Activated T-cell treated with anti-CD3 and anti-CD28 coated beads, Interleukin-2, amount 50 U/mL, for 72 hours (primary cell): ENCODE measurements at places on chromosomes 4 and X.
A peak's percentile ranks its signal among the peaks of the same experiment; 100 is the strongest.

- DNase-seq, result no peak
Measured at GRCh38 chr4:7867191-7867590, 72.5 kb downstream of the AFAP1 start.

DNA sequence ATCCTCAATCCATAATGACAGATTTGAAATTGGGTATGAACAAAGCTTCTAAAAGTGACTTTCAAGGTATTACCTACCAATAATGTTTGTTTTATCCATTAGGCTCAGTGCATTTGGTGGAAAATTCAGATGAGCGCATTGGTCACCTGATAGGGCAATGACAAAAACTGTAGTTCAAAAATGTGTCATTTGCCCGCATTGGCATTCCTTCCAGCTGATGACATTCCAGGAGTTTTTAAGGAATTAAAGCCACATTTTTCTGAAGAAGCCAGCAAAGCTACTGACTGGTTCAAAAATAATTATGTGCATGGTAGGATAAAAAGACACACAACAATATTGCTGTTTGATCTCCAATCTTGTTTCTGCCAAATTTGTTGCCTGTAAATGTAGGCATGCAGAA, 473.4 kb upstream of the CPEB2 start:
- no peak for DNase-seq

- DNase-seq, result no peak
Measured at GRCh38 chrX:8726031-8726652, 5.8 kb downstream of the ANOS1 start.

GRCh38 chr4:6668391-6668790, 25.3 kb upstream of the S100P start:
- no peak for DNase-seq

GRCh38 chr4:112145790-112146501, 692 bp downstream of the FAM241A start:
- peak; percentile 75 for DNase-seq

GRCh38 chr4:98260047-98260578, 1.1 kb upstream of the RAP1GDS1 start:
- DNase-seq, result peak; percentile 53

DNA sequence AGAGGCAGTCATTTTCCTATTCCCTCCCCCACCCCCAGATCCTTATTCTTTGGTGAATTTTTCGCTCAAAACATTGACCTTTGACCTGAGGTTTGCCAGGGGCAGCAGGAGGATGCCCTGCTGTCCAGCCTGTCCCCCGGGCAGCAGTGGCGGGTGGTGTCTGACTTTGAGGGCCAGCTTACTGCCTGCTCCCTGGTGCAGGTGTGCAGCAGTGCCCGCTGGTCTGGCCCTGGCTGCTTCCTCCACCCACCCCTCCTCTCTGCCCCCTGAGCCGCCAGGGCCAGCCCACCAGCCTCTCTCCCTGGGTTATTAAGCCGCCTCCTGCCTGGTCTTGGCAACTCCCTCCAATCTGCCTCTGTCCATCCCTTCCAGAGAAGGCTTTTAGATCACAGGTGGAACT, 40.8 kb upstream of the GRPEL1 start:
- no peak for DNase-seq

DNA sequence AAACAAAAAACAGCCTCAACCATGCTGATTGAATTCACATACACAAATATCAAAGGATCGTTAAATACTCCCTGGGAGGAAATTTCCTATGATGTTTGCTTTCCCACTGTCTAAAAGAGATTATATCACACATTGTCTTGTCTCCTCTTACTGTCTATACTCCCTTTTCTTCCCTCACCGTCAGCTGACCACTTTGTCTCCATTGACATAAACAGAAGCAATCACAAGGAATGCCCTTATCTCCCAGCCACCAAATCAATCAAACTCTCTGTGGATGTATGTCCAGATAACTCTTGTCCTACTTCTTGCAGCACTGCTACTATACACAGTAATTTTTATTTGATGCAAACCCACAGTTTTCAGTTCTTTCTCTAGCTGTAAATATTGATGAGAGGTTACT, 12.2 kb upstream of the NUDT9 start:
- DNase-seq, result no peak

DNA sequence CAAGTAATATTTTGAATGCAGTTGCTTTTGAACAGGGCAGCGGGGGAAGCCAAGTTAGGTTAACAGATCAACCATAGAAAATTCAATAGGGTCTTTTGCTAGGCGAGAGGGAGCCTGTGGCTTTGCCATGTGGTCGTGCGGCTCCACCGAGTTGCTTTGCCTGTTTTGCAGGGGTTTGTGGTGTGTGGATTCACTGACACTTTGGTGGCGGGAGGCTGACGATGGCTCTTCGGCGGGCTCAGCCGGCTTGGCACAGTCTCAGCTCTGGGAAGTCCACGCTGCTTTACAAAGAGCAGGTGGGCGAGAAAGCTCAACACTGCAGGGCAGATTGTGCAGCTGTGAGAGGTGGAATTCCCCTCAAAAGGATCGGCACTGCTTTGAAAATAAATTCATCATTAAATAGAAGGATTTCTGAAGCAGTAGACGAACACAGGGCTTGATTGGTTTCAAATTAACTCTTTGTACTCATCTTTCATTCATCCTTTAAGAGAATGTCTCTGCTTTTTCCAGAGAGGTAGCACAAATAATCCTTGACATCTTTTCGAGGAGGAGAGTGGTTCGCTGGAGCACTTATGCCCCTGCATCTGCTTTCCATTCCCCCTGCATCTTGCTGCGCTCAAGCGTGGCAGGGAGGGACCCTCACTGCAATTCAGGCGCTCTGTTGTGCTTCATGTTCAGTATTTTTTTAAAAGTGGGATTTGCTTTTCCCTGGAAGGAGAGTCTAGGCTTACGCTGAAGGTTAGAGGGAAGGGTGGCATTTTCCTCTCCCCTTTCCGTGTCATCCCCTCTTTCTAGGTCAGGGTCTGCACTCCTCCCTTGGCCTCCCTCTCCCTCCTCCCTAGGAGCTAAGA, 201.8 kb upstream of the LEF1 start:
- peak; percentile 47 for DNase-seq

- no peak for DNase-seq
Measured at GRCh38 chr4:181863856-181864255, 379.3 kb upstream of the TENM3 start.

DNA sequence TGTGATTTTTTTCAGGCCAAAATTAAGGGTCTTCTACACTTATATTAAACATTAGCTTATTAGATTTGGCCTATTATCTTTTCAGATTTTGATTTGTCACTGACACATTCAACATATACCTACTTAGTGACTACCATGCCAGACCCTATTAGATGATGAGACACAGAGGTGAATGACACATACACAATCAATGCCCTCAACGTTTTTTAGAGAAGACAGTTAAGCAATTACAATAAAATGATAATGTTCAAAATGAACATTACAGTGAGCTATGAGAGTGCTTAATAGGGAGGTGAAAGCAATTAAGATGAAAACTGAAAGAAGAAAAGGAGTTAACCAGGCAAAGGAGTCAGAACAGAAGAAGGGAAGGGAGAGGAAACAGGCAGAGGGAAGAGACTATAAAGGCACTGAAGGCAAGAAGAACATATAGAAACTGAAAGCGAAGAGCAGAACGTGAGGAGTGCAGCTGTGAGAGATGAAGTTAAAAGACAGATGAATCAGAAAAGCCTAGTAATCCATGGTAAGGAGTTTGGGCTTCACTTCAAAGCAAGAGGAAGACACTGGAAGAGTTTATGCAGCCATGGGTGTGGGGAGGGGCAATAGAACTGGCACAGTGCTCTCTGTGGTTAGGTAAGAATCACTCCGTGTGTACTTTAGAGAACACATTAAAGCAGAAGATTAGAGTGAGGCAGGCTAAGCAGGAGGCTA, 119.0 kb downstream of the REELD1 start:
- peak; percentile 2 for DNase-seq

DNA sequence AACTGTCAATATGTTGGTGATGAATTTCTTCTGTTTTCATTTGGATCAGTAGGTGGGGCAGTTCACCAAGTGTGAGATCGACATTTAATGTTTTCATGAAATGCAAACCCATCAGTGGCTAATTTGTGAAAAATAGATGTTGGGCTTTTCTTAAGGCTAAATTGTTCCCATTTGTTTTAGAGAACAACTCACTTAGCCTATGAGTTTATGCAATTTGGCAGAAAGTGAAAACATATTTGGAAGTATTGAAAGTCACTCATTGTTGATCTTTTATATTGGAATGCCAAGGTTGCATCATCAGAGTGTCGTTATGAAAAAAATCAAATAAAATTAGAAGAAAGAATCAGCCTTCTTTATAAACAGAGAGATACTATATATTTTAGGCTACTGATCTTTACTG, 132.4 kb downstream of the RPA4 start:
- DNase-seq, result no peak

DNA sequence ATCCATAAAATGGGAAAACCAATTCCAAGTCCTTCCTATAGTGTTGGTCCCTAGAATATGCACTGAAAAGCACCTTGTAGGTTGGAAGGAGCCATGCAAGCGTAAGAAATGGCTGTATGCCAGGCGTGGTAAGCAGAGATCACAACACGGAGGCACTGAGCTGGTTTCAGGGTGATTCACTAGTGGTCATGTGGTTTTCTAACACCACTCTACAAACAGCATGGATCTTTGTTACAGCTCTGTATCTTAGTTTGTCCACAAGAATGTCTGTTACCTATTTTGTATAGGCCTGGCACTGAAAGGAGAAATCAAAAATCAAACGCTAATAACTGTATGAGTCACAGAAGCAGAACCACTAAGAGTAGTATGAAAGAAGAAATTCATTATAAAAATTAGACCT, 71.9 kb downstream of the MAGEB17 start:
- peak; percentile 52 for DNase-seq

GRCh38 chrX:63764946-63765345, 20.1 kb downstream of the ARHGEF9 start:
- no peak for DNase-seq

DNA sequence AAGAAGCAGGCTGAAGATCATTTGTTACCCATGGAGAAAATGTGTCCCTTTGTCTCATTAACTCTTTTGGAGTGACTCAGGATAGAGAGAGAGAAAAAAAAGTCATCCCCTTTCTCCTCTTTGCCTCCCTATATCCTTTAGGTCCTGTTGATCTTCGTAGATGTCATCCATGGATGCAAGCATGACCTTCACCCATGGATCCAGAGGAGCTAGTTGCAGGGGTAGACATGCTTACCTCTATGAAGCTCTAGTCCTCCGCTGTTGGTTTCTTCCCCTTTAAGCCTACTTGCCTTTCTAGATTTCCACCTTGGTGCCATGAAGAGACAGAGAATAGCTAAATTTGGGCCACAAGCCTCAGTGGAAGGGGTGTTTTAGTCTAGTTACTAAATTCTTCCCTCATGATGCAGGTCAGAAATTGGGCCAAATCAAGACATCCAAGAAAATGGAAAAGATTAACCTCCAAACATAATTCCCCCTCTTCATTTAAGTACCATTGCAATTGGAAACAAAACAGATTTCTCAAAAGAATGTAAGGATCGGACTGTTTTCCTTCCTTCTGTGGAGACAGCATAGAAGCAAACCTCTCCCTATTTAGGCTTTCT, 178.4 kb downstream of the TECRL start:
- peak; percentile 0 for DNase-seq

DNA sequence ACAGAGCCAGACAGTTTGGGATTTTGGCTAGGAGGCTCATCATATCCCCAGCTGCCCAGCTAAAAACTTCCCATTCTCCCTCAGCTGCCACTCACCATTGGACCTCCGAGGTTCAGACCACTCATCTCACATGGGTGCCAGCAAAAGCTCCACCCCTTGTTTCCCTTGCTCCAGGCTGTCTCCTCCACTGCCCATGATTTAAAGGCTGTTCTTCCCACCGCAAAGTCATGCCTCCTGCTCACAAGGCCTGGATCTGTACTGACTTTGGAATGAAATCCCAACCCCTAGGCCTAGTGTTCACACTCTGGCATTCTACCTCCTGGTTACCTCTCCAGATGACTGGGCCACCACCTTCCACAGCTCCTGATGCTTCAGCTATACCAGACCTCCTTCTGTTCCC, 142.2 kb upstream of the EOLA2 start:
- DNase-seq, result no peak

DNA sequence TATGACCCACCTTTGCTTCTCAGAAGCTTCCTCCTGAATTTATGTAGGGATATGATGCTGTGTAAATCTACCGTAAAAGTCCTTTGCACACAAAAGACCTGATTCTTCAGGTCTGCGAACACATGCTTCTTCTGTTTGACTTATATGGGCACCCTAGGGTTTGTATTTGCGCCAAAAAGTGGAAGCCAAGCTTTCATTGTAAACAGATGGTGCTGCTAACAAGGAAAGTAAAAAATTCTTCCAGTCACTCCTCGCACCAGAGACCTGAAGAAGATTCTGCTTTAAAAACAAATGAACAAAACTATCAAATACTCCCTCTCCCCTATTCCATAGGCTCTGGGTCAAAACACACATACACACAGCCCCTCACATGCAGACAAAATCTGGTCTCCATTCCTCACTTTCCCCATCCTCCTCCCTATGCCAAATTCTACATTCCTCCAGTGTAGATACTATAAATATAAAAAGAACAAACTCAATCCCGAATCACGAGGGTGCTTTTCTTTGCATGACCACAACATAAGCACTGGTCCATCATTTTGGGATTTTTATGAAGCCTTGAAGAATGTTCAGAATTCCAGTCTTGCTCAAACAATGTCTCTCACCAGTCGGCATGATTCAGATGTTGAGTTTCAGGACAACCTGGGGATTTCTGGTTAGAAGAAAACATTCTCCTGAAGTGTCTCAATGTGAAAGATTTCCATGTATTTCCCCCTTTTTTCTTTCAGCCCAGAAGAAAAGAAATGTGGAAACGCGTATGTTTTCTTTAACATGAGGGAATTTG, 125.1 kb downstream of the PALLD start:
- DNase-seq, result no peak

GRCh38 chrX:1521459-1521956, 15.5 kb downstream of the P2RY8 start:
- DNase-seq, result peak; percentile 66

DNA sequence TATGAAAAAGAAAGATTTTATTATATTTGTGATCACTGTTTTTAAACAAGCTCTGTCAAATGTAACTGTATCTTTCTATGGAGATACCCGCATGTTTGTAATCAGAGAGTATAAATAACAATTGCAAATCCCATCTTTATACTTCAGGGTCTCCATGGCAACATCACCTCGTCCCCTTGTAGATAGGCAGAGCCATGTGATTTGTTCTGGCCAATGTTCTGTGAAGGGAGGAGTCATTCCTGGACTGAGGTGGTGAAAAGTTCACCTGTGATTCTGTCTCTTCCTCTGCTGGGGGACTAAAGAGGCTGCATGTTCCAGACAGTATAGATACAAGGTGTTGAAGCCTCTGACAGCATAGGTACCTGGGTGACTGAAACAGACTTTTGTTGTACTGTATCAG, 45.6 kb upstream of the MED14 start:
- no peak for DNase-seq

DNA sequence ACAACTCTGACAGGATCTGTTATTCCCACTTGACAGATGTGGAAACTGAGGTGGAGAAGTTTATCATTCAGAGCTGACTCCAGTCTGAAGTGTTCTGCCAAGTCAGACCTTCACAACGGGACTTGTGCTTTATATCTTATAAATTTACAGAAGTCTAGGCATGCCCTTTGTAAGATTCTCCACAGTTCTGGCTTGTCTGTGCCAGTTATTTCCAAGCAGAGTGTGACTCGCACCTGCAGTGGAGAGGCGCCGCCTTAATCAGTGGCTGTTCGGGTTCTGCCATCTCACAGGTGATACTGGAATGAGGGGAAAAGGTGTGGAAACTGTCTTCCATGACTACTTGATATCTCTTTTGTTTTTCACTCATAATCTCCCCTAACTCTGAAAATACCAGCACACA, 63.2 kb downstream of the CPEB2 start:
- DNase-seq, result no peak
